ENCODE measurements at places on chromosomes 16 and 17.

- DNase-seq: no peak
Measured at GRCh38 chr17:47843391-47843730, 2.3 kb upstream of the SCRN2 start.

GRCh38 chr16:75787440-75787839 lies 61.1 kb upstream of the CPHXL start:
- no peak for DNase-seq

DNA sequence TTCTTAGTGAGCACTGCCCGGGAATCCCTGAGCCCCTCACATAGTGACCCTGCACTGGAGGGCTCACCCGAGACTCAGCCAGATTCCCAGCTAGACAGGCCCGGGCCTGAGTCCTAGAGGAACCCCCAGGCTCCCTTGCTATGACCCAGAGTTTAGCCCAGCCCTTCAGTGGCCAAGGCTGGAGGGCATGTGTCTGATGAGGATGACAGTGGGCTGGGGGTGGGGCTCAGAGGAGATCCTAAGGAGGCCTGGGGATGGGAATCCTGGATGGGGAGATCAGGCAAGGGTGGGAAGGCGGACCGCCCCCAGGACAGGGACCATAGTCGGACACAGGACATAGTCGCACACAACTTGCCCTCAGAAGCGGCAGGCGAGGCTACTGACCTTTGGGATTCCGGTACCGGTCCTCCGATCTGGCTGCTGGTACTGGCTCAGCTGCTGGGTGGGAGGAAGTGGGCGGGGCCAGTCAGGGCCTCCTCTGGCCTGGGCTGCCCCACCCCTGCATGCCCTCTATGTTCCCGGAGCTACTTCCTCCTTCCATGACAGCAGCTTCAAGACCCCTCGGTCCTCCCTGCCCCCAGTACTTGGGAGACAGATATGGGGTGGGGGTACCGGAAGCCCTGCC lies 1.1 kb downstream of the CD79B start:
- no peak for DNase-seq

DNA sequence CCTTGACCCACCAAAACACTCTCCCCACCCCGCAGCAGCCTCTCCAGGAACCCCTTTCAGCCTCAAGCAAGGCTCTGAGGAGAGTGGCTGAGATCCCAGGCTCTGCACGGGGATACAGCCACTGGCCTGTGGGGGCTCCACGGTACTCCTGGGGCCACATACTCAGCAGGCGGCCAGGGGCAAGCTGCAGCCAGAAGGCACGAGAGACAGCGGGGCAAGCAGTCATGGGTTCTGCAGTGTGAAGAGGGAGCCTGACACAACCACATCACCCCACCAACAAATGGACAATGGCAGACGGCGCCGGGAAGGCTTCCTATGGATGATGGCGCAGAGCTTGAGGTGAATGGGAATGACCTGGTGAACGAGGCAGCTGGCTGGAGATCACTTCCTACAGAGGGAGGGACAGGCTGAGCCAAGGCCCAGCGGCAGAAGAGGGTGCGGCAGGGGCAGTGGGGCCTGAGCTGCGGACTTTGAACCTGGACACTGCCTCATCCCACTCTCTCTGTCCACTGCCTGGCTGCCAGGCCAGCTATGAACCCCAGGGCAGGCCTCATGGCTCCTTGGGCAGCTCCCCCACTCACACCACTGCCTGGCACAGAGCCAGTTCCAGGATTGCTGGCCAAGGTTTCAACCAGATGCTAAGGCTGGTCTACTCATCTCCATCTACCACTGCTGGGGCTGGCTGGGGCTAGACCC lies 10.8 kb upstream of the BCAR1 start:
- no peak for DNase-seq

- no peak for DNase-seq
Measured at GRCh38 chr17:29713626-29714025, 90.9 kb upstream of the CORO6 start.

DNA sequence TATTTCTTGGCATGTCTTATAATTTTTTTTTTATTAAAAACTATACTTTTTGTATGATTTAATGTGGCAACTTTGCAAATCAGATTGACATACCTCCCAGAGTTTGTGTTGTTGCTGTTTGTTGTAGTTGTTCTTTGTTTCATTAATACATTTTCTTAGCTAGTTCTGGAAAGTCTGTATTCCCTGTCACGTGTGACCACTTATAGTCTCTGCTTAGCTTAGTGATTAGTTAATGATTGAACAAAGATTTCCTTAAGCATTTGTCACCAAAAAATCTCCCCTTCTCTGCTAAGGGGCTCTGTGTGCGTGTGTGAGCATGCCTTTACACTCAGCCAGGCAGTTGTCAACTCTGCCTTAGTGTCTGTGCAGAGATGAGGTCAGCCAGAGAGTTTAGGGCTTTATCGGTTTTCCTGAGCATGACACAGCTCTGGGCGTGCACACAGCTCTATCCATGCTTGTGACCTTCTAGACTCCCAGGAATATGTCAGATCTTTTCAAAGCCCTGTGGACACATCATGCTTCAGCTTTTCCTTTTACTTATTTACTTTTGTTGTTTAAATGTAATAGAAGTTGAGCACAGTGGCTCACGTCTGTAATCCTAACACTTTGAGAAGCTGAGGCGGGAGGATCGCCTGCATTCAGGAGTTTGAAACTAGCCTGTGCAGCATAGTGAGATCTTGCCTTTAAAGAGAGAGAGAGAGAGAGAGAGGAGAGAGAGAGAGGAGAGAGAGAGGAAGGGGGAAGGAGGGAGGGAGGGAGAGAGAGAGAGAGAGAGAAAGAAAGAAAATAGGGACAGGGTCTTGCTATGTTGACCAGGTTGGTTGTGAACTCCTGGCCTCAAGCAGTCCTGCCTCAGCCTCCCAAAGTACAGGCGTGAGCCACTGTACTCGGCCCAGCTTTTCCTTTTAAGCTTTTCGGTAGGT lies 21.9 kb downstream of the DNAI2 start:
- no peak for DNase-seq

DNA sequence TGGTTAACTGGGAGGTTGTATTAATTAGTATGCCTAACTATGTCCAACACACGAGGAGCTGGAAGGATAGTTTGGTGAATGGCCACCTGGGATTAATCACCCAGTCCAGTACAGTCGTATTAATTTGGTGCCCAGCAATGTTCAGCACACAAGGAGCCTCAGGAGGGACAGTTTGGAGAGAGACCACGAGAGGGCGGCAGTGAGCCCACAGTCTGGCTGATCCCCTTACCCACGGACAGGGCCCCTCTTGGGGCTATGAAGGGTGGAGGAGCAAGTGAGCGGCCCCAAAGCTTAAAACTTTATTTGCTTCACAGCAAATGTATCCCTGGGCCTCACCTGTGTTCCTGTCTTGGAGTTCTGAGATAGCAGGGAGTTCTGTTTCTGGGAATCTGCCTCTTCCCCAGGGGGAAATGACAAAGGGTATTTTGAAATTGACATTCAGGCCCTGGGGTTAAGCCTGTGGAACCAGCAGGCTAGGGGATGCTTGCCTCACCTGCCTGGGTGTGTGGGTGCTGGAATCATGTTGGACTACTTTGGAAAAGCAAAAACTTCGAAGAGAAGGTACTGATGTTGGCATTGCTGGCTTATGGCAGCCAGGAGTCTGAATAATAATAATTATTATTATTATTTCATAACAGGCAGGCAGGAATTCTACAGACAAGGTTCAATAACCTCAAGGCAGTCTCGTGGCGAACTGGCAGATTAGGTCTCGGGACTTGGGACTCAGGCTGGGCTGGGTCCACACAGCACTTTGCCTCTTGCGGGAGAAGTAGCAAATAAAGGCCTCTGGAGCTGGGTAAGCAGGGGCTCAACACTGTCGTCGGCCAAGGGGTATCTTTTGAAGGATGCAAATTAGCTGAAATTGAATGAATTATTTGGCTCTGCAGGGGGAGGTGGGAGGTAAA lies 227.6 kb upstream of the ASIC2 start:
- peak; percentile 15 for DNase-seq

DNA sequence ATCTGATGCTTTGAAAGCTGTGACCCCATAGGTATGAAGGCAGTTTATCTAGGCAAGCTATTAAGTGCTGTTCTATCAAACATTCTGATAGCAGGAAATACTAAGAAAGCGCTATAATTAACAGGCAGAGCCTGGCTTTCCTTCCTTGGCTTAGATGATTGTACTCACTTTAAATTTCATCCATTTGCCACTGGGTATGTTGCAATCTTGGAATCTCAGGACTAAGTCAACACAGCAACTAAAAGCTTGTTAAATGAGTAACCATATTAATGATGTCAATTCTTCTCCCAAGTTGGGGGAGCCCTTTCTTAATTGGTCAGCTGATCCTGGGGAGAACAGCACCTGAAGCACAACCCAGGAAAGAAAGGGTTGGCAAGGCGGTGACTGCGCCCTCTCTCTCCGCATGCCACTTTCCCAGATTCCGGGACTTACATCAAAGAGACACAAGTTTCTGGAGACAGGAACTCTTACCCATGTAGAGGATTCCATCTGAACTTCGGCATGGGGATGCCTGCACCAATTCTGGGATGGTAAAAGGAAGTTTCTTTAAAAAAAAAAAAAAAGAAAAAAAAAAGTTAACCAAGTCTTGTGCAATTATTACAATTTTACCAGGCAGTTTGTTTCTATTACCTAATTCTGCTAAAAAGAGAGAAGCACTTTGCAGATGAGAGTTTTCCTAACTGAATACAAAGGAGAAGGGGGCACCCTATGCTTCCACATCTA lies 54.4 kb upstream of the ICAM2 start:
- no peak for DNase-seq

DNA sequence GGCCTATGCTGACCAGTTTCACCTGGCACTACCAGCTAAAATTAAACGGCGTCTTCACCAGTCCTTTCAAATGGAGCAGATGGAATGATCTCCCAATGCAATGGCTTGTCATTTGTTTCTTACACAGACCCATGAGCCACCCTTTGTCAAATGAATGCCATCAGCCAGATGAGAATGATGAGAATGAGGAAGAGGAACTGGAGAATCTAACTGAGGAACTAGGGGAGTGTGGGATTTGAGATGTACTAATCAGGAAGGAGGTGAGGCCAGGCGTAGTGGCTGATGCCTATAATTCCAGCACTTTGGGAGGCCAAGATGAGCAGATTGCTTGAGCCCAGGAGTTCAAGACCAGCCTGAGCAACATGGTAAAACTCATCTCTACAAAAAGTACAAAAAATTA lies 116.4 kb downstream of the HS3ST3A1 start:
- DNase-seq: peak; percentile 10

DNA sequence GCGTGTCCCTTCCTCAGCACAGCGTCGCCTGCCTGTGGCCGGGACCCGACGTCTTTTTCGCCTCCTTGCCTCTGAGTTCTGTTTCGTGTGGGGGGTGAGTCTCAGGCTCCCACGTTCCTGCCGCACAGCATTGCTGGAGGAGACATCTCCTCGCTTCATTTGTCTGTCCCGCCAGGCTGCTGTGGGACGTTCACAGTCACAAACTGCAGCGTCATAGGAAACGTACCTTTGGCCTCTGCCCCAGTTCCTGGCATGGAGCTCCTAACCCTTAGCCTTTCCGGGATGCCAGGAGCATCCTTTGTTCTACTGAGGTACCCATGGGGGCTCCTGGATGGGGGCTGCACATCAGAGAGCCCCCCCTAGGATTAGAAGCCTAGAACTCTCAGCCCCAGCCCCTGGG lies 18.2 kb upstream of the CBFA2T3 start:
- DNase-seq: no peak

GRCh38 chr16:85498607-85499006 lies 114.5 kb upstream of the GSE1 start:
- DNase-seq: no peak

- no peak for DNase-seq
Measured at GRCh38 chr16:88726981-88727380, 20.7 kb downstream of the CTU2 start.

GRCh38 chr16:71610447-71610846 lies 15.5 kb upstream of the MARVELD3 start:
- no peak for DNase-seq

- DNase-seq: peak; percentile 73
Measured at GRCh38 chr17:55458978-55459377, 37.3 kb upstream of the MMD start.

GRCh38 chr17:46777943-46778915 lies 40.3 kb downstream of the WNT3 start:
- no peak for DNase-seq

- DNase-seq: no peak
Measured at GRCh38 chr17:31715446-31715845, 143.6 kb downstream of the COPRS start.

DNA sequence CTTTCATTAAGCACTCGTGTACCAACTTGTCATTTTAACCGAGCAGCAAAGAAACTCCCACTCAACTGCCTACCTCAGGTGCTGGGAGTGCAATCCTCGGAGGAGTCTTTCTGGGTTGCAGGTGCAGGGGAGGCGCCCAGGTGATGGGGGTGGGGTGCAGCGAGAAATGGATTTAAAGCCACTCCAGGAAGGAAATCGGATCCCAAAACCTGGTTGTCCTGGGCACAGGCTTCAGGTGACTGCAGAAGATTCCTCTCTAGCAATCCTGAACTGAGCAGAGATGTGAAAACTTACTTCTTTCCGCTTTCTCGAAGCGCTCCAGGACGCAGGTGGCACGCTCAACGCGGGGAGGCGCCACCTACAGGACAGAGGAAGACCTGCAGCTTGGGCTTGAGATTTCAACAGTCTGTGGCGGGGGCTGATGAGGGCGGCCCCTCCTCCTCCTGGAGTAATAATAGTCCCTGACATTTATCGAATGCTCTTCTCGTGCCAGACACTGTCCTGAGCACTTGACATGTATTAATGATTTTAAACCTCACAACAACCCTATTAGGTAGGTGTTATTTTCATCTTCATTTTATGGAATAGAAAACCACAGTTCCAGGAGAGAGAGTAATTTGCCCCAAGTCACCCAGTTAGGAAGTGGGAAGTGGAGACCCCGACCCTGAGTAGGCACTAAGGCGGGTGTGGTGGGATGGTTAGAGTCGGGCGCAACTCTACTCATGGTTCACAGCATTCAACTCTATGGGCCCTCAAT lies 27.2 kb upstream of the SKAP1 start:
- peak; percentile 44 for DNase-seq

DNA sequence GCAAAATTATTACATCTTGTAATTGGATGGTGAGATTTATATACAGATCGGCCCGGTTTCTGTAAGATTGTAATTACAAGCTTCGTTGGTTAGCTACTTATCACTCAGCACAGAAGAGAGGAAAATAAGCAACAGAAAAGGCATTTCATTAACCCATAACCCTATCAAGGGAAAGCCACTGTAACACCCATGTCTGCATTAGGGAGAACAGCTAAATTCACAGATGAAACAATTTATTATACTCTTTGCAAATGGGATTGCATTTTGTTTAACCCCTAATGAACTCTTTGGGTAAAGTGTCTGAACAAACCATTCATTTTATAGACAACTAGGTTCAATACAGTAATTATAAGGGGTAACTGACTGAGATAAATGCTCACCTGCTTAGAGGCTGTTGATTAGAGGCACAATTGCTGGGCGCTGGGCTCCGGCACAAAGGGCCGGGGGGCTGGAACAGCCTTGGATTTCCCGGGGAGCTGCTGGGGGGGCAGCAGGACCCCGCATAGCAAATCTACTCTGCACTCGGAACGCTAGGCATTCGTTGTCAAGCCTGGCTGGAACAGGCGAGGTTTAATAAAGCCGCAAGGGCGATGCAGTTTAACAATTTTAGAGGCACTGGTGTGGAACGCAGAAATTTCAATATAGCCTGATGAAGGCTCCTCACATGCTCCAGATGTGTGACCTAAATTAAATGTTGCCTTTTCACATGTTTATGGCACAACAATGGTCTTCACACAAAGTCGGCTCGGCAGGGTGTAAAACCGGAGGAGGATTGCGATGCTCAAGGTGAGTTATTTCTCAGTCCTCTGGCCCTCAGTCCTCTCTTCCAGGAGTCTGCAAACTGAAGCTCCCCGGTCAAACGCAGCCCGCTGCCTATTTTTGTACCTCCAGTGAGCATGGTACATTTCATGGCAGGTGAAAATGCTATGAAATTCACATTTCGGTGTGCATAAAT lies 134.0 kb upstream of the IRX6 start:
- DNase-seq: no peak
